Fibroblast of villous mesenchyme (primary cell): ENCODE measurements at places on chromosomes 2 and 18. TPM values are rescaled to one million over a fixed set of nuclear protein-coding genes. Genes with fewer than 3 reads are reported as not detected.

The HADHB gene
- total RNA-seq, result 80.5 and 106 TPM in 2 replicates

The GREB1 gene
- under 0.01 TPM in 2 replicates for total RNA-seq

The GPAT2 gene
- 1.9 and 3.5 TPM in 2 replicates for total RNA-seq

The IL1R1 gene
- 35.8 and 62.6 TPM in 2 replicates for total RNA-seq

The FN1 gene
- 1,807 and 3,312 TPM in 2 replicates for total RNA-seq

The ADAM23 gene
- total RNA-seq, result 7.7 and 9.5 TPM in 2 replicates

The SNTG2 gene
- total RNA-seq, result under 0.01 and 1.6 TPM in 2 replicates

The VAMP8 gene
- 2.2 and 3.5 TPM in 2 replicates for total RNA-seq

The UGT1A3 gene
- total RNA-seq, result not detected in 2 replicates

The DES gene
- 20.7 and 35.8 TPM in 2 replicates for total RNA-seq

The FBLN7 gene
- 1.3 and 6.1 TPM in 2 replicates for total RNA-seq

The ST8SIA3 gene
- not detected in 2 replicates for total RNA-seq

The CREG2 gene
- total RNA-seq, result not detected in 2 replicates

The ZSWIM2 gene
- total RNA-seq, result 0.43 TPM in 1 of 2 replicates, not detected in the other

The NEURL3 gene
- not detected in 2 replicates for total RNA-seq

The SLC9A4 gene
- total RNA-seq, result under 0.01 TPM in 1 of 2 replicates, not detected in the other

The PSMD1 gene
- 116 and 153 TPM in 2 replicates for total RNA-seq

The IGFBP2 gene
- total RNA-seq, result 15.5 and 18.4 TPM in 2 replicates

The SLC11A1 gene
- total RNA-seq, result under 0.01 and 0.43 TPM in 2 replicates

The ANO7 gene
- total RNA-seq, result 0.43 and 0.64 TPM in 2 replicates

The LRP2 gene
- total RNA-seq, result under 0.01 TPM in 2 replicates

The ZNF804A gene
- 5.8 and 10.8 TPM in 2 replicates for total RNA-seq

The SLC4A5 gene
- total RNA-seq, result under 0.01 and 0.32 TPM in 2 replicates

The ITPRIPL1 gene
- 3.2 and 5.2 TPM in 2 replicates for total RNA-seq

The DSG1 gene
- total RNA-seq, result not detected in 2 replicates

The SDC1 gene
- total RNA-seq, result 68.0 and 110 TPM in 2 replicates

The BCL11A gene
- total RNA-seq, result 0.43 and 1.6 TPM in 2 replicates
